ENCODE measurements at places on chromosomes 2 and 18.
A peak's percentile ranks its signal among the peaks of the same experiment; 100 is the strongest.

GRCh38 chr2:212928681-212929080, 222.7 kb downstream of the IKZF2 start:
- no peak for DNase-seq

- DNase-seq = no peak
Measured at GRCh38 chr18:28512357-28512756, 335.4 kb upstream of the CDH2 start.

- DNase-seq = no peak
Measured at GRCh38 chr18:10023853-10024570, 110.2 kb downstream of the VAPA start.

GRCh38 chr2:112317303-112318158, 42.1 kb downstream of the ZC3H6 start:
- DNase-seq = no peak

GRCh38 chr2:227038550-227039189, 125.3 kb downstream of the COL4A4 start:
- no peak for DNase-seq

DNA sequence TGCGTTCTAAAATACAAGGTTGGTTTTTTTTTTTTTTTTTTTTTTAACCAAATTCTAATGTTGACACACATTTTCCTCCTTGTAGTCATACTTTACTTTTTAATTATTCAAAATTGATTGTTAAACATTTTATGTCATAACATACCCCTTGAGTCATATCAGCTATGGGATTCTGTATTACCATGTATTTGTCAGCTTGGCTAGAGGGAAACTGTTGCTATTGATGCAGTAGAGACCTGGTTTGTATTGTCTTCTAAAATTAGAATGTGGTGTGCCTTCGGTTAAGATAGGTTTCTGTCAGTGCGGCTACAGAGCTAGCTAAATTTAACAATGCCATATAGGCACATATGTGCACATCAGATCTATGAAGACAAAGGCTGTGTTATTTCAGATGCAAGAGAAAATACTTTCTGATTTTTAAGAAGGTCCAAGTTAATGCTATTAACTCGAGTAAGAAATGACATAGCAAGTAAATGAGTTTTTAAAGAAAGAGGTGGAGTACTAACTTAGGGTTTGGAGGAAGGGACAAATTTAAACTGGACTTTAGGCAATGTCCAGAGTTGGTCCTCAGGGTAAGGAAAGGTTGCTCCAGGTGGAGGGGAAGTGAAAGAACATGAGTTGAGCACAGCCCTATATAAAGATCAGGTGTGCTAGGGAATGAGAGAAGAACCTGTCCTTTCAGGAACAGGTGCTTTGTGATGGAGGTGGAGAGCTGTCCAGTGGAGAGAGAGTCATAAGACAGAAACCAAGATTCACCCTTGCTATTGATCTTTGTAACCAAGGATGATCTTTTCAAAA, 152.3 kb downstream of the PRPF40A start:
- DNase-seq = no peak

GRCh38 chr2:68537809-68538208, 70.4 kb downstream of the APLF start:
- no peak for DNase-seq

DNA sequence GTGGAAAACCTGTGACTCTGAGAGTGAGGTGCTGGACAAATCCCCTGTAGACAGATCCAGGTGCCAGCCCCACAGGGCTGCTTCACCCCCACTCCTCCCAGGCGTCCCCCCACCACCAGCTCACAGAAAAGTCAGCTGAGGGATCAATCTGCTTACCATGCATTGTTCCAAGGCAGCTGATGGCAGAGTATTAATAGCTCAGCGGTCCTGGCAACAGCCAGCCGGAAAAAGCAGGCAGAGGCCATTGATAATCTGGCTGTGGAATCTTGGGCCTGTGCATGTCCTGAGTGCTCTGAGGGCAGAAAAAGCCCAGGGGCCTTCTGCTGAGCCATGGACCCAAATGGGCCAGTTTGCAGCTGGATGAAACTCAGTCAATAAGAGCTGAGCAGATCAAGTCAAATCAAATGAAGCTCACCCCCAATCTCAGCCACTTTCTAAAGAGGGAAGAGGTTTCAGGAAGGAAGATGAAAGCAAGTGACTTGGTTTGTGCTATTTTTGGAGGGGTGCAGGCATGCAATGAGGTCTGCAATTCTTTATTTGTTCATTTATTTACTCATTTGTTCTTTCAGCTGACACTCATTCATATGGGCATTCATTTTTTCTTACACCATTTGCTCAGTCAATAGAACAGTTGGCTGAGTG, 63.4 kb downstream of the GYPC start:
- no peak for DNase-seq

DNA sequence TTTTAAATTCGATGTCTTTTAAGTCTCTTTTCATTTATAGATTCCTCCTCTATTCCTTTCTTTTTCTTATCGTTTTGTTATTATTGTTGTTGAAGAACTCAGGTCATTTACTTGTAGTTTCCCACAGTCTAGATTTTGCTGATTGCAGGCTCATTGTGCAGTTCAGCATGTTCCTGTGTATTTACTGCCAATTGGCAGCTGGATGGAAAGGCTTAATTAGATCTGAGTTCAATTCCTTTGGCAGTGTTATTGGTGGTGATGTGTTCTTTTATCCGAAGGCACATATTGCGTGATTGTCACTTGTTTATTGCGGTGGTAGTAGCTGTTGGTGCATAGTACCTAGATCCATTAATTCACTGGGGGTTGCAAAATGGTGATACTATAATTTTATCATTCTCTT, 180.7 kb downstream of the BABAM2 start:
- no peak for DNase-seq

- no peak for DNase-seq
Measured at GRCh38 chr2:127155028-127155581, 48.2 kb upstream of the BIN1 start.

GRCh38 chr2:138244501-138244925, 257.1 kb upstream of the SPOPL start:
- DNase-seq = no peak

- DNase-seq = no peak
Measured at GRCh38 chr2:65072181-65072970, 16.2 kb downstream of the CEP68 start.

- DNase-seq = no peak
Measured at GRCh38 chr2:140186313-140186712, 1406.1 kb upstream of the NXPH2 start.

DNA sequence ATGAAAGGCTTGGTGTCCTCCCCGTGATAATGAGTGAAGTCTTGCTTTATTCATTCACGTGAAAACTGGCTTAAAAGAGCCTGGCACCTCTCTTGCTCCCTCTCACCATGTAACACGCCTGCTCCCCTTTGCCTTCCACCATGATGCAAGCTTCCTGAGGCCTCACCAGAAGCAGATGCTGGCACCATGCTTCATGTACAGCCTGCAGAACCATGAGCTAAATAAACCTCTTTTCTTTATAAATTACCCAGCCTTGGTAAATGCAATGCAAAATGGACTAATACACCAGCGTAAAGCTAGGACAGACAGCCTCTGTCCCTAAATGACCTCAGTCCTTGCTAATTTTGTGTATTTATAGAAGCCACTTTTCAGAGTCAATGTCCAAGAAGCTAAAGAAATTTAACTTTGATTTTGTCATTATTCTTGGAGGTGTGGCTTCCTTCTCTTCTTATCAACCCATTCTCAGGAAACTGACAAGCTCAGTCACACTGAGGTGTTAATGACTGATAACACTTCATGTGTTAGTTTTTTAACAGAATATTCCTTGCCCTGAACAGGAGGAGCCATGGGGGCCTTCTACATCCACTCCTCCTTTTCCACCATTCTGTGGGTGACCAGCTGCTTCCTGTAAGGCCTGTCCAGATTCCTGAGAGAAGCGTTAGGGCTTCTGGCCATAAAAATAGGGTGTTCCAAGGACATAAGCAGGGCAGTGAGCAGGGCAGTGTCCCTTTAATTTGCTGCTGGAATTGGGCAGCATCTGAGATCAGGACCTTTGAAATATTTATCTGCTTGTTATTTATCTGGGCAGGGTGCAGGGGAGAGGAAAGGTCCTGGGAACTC, 38.0 kb upstream of the EPAS1 start:
- DNase-seq = no peak

DNA sequence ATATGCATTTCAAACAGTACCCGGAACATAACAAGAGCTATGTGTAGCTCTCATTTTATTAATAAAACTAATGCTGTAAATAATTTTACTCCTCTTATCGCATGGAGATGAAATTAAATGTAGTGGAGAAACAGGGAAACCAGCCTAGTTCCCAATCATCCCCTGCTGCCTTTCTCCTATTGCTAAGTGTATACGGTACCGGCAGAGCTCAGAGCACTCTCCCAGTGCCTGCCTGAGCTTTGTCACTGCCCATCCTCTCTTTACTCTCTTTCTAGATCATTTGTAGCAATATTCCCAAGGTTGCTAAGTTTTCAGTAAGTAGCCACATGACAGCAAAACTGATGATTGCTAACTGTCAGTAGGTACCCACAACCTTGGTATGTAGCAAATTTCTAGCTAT, 85.5 kb upstream of the ZSWIM2 start:
- DNase-seq = no peak

GRCh38 chr2:50724837-50725236, 307.1 kb downstream of the NRXN1 start:
- DNase-seq = no peak

DNA sequence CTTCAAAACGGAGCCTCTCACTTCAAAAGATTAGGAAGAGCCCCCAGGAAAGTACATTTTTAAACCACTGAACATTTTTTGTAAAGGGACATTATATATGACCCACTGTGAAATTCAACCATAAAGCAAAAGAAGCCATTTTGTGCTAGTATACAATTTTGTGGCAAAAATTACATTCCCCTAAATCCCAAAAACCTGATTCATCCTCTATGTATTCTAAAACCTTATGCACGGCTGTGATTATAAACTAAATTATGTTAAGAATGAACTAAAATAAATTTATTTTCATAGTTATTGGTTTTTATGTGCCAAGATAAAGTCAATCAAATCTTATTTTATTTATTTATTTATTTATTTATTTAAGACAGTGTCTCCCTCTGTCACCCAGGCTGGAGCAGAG, 48.5 kb downstream of the RTN4 start:
- no peak for DNase-seq

DNA sequence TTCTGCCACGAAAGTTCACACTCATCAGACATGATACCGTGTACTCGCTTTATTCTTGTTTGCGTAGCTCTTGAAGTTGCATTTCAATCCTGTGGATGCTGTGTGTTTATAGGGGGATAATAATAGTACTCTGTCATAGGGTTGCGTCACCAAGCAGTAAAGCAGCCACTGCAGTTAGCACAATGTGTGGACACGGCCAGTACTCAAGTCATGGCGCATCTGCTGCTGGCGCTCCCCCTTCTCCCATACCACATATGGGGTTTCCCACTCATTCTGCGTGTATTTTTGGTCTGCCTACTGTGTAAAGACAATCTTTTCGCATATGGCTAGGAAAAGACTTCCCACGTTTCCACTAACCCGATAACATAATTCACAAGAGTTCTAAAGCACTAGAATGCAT, 2.1 kb upstream of the ZBTB14 start:
- no peak for DNase-seq

DNA sequence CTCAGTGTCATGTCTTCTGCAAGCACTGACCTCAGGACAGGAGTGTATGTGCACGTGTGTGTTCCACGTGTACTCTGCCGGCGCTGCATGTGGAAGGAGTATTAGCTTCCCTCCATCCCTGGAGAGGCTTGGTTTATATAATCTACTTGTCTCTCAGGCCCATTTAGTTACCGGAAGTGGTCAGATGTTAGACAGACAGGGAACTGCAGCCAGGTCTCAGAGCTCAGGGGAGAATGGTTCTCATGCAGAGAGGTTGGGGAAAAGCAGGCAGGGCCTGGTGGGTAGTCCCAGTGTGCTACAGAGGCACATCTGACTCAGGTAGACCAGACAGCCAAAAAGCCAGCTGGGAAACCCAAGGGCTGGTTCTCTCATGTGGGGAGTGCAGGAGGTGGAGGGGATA, 167.9 kb downstream of the CTIF start:
- DNase-seq = no peak

- peak; percentile 67 for DNase-seq
Measured at GRCh38 chr18:63161761-63162195, 157.8 kb downstream of the BCL2 start.

DNA sequence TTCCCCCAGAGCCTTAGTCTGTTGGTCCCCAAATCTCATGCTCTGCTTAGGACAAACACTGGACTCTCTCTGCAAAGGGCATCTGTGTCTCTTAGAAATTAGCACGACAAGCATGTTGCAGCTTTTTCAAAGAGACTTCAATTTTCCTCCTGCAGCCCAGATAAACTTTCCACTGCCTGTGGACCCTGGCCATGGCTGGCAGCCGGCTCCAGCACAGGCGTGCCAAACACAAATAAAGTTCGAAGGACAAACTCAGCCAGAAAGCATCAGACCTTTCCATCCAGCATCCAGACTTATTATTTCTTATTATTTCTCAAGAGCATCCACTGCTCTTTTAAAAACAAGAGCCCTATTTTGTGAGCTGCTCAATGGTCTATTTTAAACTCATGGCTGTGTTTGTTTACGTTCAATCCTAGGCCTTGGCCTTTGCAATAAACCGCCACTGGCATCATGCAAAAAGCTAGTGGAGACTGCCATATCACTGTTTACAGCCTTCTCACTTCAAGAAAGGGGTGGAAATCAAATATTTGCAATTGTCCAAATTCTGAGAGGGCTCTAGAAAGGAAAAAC, 300.8 kb downstream of the BCL11A start:
- DNase-seq = no peak

GRCh38 chr18:76490670-76491472, 4.2 kb downstream of the ZNF516 start:
- no peak for DNase-seq

GRCh38 chr18:27428120-27428519, 243.0 kb upstream of the CHST9 start:
- DNase-seq = no peak

DNA sequence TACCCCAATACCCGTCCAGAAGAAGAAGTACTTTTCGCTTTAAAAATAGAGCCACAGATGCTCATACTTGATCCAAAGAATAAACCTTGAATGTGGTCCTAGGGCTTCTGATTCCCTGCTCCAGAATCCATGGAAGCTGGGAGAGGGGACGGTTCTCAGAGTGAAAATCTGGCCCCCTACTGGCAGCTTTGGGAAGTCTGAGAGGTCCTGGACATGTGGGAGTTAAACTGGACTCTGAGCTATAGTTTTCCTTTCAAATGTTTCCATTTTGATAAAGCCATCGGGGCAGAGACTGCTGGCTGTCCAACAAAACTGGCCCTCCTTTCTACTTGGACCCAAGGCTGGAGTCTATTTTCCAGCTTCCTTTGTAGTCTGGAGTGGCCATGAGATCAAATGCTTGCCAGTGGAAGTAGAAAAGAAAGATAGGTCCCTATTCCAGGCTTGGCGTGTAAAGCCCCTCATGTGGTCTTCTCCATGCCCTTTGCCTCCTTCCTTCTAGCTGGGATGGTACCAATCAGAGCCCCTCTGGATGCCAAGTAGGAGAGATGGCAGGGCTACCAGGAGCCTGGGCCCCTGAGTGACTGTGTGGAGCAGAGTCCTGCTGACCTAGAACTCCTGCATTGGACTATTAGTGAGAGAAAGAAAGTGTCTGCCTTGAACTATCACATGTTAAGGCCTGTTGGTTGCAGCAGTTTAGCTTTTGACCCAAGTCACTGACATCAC, 37.7 kb upstream of the TBC1D8 start:
- no peak for DNase-seq

GRCh38 chr18:78105611-78106010, 856.0 kb downstream of the GALR1 start:
- no peak for DNase-seq

- DNase-seq = no peak
Measured at GRCh38 chr2:15942711-15943345, 2.5 kb downstream of the MYCN start.

- DNase-seq = no peak
Measured at GRCh38 chr2:195500879-195501278, 156.1 kb upstream of the SLC39A10 start.

All from stimulated activated CD4-positive, alpha-beta T cell treated with anti-CD3 and anti-CD28 coated beads, Interleukin-12 subunit alpha, Interleukin-12 subunit beta, amount 100 ng/mL, for 24 hours (primary cell).